ENCODE measurements at places on chromosomes 4 and X. TPM values are rescaled to one million over a fixed set of nuclear protein-coding genes. Genes with fewer than 3 reads are reported as not detected.

- no peak for DNase-seq
These were observed 50.7 kb downstream of the FHL1 start for GRCh38 chrX:136198010-136198409.

The MAML3 gene
- total RNA-seq: 3.1 TPM

DNA sequence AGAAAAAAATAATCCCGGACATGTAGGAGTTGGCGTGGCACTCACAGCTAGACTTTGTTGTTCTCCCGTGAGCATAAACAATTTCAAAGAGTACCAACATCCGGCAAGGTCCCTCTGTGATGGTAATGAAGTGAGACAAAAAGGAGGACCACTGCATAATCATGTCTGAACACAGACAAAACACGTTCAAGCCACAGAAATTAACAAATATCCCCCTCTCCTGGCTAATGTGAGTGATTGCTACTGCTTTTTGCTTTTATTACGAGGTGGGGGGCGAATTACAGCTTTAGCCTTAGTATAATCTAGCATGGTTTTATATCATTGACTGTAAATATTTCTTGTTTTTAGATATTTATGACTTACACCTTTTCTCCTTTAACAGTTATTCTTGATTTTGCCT, 118.5 kb downstream of the PLS3 start:
- DNase-seq: no peak

DNA sequence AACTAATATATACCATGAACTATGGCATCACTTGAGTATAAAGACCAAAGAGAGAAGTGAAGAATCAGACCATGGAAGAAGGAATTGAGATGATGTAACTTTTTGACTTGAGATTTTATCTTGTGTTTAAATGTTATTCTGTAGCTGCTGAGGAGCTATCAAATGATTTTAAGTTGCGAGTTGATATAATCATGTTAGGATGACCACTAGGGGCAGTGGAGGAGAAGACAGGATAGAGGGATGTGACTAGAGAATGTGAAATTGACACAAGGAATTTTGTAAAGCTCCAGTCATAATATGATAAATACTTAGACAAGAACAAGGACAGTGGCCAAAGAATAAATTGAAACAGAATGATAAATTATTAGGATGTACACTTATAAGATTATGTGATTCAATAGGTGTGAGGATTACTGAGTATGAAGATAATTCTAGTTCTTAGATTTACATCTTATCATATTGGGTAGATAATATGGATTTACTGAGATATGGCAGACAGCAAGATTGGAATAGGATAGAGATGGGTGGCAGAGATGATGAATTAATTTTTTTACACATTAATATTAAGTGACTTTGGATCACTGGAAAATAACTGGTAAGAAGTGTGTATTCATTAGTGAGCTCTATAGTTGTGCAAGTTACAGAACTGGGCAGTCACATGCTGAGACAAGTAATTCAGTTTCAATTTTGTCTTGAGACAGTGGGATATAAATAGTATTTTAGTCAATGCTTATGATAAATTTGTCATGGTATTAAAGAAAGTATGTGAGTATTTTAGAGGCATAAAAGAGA, 816.0 kb upstream of the PCDH10 start:
- no peak for DNase-seq

DNA sequence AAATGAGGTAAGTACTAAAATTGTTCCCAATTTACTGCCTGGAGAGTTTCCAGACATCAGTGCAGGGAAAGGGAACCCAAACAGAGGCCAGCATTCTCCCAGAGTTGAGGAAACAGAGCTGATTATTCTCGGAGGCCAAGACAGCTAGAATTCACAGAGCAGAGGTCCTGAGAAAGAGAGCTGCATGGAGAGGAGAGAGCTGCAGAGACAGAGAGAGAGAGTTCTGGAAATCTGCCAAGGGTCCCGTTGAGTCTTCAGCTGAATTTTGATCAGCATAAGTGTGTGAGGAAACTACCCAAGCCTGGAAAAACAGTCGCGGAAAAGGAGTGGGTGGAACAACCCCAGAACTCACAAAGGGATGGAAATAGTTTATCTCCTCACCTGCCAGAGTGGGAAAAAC, 43.8 kb upstream of the GPR173 start:
- DNase-seq: no peak

DNA sequence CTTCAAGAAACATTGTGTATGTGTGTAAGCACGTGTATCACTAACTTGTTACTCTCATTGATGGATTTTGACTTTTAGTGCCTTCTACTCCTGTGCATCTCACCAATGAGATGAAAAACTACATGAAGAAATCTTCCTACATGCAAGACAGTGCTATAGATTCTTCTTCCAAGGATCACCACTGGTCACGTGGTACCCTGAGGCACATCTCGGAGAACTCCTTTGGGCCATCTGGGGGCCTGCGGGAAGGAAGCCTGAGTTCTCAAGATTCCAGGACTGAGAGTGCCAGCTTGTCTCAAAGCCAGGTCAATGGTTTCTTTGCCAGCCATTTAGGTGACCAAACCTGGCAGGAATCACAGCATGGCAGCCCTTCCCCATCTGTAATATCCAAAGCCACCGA, 86.5 kb downstream of the SLC10A6 start:
- no peak for DNase-seq

DNA sequence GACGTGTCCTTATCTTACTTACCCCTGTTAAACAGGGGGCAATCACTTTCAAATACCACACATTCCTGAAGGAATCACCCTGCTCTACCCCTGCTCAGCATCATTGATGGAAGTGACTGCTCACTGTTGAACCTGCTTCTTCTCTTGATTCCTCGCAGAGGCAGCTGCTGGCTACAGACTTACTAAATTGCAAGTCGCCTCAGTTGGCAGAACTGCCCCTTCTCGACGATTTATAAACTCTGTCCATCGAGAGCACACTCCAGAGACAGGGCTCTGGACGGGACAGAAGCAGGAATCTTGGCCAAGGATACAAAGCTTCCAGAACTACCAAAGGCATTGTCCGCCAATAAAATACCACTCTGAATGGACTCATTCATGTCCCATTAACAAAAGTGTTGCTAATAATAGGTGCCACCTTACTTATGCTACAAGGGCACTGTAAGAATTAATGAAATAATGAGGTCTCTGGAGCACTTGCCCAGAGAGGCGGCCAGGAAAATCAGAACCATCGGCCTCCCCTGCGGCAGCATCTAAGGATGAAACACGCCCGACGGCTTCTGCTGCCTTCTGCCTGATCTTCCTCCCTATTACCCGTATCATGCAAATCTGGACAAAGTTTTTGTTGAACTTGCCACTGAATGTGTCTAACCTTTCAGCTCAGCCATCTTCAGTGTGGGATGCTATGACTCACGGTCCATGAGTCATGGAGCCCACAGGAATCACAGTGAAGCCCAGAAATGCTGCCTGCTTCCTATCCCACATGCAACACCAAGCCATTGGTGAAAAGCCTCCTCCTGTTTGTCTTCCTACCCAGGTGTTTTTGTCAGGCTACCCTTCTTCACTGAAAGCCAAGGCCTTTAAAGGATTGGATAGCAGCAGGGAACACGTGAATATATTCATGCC, 164.9 kb downstream of the MAML3 start:
- peak; percentile 68 for DNase-seq

DNA sequence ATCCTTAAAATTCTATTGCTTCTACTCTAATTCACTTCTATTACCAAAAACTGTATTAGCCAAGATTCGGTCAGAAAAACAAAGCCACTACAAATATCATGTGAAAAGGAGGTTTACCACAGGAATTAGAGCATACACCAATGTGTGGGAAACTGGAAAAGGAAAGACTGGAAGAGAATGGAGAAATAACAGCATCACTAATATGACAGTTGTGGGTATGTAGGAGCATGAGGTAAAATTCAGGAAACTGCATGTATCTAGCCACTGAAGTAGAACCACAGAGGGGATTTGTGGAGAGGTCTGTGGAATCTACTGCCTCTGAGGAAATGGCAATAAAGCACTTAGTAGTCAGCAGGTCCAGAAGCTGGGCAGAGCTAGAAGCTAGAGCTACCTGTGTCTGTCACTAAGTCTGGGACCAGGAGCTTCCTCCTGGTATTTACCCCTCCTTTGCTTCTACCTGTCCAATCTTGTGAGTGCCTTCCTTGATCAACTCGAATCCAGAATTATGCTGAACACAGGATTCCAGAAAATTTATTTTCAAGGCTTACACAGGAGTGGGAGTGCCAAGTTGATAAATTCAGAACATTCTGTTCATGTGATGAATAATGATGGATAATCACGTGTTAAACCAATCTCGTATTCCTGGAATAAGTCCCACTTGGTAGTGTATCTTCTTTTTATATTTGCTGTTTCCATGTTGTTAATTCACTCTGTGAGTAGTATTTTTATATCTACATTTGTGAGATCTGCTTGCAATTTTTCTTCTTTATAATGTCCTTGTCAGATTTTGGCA, 52.6 kb downstream of the NAF1 start:
- DNase-seq: no peak

GRCh38 chrX:66676990-66677389, 38.1 kb upstream of the EDA2R start:
- no peak for DNase-seq

- DNase-seq: no peak
These were observed 67.2 kb upstream of the TFDP3 start for GRCh38 chrX:133285341-133285740.
